Type B pancreatic cell (in vitro differentiated cells): ENCODE measurements at places on chromosomes 7 and 10.

DNA sequence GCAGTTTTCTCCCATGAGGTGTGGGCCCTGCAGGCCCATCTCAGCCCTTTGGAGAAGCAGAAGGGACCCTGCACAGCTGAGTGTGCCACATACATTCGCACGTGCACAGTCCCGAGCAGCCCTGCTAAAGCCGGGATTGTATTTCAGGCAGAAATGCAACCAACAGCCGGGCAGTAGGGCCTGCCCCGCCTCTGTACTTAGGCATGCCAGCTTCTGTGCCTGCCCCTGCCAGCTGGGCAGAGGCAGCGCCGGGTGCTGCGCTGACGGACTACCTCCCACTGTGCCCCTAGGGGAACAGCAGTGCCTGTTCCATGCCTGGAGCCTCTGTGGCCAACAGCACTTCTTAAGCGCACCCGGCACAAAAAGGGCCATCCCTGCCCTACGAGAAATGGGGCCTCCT is 170.3 kb downstream of the NEURL1 start:
- DNase-seq: no peak

DNA sequence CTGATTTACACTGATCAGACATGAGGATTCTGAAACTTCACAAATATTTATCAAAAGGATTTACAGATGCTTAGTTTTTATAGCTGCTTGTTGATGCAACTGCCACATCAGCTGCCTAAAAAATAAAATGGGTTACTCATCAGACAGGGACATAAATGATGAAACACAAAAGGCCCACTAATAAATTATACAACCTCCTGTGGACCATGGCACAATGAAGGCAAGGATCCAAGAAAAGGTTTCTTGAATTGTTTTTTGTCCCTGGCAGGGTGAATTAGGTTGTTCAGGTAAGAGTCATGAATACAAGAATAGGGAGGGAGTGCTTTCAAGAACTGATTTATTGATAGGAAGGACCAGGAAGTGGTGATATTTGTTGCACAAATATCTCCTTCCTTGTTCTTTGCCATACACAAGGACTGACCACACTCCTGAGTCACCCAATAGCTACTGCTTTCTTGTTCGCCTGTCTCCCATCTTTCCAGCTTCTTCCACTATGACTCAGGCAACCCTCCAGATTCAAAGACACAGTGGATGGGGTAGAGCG is 234.5 kb downstream of the AHR start:
- no peak for DNase-seq

DNA sequence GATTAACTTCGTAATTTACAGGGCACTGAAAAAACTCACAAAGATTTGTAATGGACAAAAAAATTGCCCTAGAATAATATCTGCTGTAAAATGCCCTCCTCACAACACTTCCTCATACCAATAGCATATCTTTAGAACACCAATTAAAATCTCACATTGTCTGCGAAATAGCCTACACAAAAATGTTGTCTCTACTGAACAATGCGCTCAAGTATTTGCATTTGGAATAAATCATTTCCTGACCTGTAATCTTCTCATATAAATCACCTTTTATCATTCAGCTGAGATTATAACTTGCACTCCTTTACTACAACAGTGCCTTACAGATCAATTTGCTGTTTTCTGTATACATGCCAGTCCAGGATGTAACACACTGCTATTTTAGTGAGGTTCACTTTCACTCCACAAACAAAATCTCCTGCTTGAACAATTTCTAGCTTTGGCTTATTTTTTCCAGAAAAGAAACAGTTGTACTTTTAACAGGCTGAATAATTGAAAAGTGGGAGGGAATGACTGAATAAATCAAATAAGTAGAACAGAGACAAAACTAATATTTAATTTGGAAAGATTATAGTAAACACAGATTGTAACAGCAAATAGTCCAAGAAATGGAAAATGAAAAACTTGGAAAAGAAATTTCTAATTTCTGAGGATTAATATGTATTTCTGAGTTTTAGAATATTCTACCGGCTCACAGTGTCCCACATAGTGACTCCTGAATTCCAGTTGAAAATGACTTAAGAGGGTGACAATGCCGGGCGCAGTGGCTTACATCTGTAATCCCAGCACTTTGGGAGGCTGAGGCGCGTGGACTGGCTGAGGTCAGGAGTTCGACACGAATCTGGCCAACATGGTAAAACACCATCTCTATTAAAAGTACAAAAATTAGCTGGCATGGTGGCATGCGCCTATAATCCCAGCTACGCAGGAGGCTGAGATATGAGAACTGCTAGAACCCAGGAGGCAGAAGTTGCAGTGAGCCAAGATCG is 30.6 kb downstream of the JMJD1C start:
- DNase-seq: no peak

DNA sequence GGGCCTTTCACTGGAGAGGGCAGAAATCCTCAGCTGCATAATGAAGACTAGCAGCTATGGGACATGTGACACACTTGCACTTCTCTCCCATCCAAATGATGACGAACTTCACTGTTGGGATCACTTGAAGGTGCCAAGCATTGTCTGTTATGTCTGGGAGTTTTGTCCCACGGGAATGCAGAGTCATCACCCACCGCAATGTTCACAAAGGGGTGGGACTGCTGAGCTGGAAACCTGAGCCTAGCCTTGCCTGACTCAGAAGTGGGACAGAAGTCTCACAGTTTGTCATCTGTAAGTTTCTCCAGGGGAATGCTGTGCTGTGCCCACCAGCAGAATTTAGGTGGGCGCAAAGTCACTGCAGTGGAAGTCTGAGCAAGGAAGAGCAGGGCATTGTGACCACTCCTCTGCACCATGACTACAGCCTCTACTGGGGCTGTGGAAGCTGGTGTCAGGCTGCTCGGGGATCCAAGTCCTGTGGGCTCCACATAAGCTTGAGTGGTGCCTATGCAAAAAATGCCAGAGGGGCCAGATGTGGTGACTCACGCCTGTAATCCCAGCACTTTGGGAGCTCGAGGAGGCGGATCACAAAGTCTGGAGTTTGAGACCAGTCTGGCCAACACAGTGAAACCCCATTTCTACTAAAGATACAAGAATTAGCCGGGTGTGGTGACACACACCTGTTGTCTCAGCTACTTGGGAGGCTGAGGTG is 472.0 kb upstream of the CNTNAP2 start:
- no peak for DNase-seq

GRCh38 chr10:130737186-130737585 is 574.3 kb downstream of the TCERG1L start:
- no peak for DNase-seq

DNA sequence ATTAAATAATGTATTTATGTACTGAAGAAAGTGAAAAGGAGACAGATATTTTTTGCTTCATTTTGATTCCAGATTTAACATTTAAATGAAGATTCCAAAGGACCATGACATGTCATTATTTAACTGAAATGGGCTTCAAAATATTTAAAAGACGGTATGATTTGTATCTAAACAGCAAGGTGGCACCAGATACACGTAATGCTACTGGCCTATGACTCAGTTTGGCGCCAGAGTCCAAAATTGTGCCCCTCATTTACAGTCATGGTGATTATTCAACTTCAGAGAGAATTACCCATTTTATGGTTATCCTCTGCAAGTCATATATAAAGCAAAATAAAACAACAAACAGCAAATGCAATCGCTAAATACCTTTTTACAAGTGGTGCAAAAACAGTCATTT is 94.5 kb downstream of the ETV1 start:
- DNase-seq: no peak

DNA sequence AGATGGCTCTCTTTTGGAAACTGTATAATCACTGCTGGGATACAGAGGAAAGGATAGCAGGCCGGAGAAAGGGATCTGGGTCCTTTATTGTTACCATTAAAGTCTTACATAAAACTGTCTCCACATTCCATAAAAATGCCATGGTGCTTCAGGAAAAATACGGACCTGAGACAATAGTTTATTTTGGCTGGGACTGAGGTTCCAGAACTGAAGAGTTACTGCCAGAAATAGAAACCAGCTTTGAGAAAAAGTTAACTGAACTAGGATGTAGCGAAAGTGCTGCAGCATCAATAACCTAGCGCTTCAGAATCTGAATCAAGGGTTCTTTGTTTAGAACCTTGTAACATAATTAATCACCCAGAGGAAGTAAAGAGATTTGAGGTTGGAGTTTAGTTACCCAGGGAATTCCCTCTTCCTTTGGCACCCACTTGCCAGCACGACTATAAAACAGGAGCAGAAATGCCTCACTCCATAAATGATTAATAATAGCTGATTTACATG is 38.0 kb downstream of the MEOX2 start:
- no peak for DNase-seq

DNA sequence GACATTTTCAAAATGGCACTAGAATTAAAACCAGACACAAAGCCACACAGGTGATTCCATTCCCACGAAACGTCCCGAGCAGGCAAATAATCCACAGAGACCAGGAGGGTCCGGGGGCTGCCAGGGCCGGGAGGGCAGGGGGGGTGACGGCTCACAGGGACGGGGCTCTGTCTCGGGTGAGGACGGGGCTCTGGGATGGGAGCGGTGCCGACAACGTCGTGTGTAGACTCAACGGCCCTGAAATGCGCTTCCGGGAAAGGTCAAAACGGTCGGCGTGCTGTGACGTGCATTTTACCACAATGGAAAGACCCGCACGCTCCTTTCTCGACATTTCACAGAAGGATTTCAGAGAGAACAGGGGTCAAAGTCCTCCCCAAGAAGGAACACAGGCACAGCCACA is 63.3 kb upstream of the PDGFA start:
- DNase-seq: no peak

DNA sequence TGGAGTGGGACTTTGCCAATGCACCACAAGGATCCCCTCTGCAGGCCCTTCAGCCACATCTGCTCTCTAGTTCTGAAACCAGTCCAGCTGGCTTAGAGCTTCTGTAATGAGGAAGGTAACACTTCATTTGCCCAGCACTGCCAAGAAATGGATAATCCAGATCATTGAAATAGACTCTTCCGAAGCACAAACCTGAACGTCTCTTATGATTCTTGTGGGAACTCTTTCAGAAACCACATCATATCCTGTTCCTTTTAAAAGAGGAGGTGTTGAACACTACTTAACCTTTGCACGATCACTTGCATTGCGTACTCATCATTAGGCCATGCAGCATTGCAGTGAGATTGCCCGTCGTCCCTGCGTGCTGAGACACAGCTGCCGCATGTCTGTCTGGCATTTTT is 25.8 kb upstream of the PLPP4 start:
- no peak for DNase-seq

GRCh38 chr10:77602913-77603533 is 34.6 kb downstream of the KCNMA1 start:
- DNase-seq: no peak

DNA sequence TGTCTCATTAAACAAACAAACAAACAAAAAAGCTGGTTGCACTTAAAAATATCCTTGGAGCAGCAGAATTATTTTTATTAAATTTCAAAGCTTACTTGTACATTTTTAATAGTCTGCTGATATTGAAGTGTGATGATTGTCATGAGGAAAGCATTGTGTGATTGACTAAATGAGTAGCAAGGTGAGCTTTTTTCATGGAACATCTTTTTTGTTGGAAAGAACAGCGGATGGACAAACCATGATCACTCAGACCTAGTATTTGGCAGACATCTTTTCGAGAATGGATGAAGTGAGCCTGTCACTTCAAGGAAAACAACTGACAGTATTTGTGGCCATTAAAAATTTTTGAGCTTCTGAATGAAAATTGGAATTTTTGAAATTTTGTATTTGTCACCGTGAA is 5.7 kb upstream of the CALML3 start:
- no peak for DNase-seq

GRCh38 chr10:8835453-8836167 is 781.1 kb downstream of the GATA3 start:
- no peak for DNase-seq

GRCh38 chr7:90889210-90889609 is 293.1 kb downstream of the CDK14 start:
- no peak for DNase-seq

DNA sequence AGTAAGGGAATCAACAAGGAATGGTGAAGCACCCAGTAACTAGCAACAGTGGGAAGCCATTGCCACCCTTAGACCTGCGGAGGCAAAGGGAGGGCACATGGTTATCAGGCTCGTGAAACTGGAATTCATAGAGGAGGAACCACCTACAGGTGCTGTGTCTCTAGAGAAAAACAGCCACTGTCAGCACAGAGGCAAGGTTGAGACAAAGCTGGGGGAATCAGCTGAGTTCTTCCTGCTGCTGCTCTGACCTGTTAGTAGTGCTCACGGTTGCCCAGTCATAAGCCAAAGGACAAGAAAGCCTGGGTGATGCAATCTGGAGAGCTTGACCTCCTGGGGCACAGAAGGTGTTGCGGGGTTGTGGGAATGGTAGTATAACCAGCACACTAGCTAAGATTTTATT is 110.1 kb downstream of the TPST1 start:
- no peak for DNase-seq

DNA sequence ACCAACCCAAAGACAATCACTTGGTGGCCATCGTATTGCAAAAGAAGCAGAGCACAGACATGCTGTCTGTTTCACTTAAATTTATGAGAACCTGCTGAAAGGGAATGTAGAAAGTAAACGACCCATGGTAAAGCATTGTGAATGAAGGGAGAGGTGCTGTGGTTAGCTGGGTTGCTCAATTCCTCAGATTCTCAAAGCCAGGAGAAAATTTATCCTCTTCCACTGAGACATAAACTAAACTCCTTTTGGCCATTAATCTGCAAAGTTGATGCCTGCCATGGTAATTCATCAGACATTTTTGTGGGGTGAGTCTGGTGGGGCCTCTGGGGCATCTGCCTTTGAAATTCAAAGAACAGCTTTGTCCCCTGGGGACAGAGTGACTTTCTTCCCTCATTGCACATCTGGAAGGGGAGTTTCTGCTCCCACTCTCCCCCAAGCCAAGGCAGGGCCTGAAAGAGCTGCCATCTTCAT is 951.0 kb downstream of the LRMDA start:
- DNase-seq: no peak

DNA sequence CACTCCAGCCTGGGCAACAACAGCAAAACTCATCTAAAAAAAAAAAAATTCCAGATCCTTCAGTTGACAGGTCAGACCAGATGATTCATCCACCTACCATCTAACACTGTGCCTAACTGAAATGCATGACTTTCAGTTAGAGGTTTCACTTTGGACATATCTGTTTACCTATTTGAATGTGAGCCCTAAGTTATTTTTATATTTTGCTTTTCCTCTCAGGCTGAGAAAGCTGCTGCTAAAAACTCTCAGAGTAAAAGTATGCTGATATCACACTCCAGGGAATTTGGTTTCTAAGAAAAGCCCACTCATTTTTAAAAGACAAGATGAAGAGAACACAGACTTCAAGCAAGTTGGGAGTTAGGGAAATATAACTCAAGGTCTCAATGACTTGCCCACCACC is 126.0 kb downstream of the SGMS1 start:
- DNase-seq: no peak

GRCh38 chr7:129690701-129691100 is 79.2 kb downstream of the NRF1 start:
- DNase-seq: no peak
